ENCODE measurements at places on chromosomes 5 and 9. TPM values are rescaled to one million over a fixed set of nuclear protein-coding genes. Genes with fewer than 3 reads are reported as not detected.

ANKRD20A1 gene
- total RNA-seq: not detected

BARX1 gene
- total RNA-seq: 2.1 TPM

- no peaks in the 10 kb centered on the region for H3K36me3 ChIP-seq
- H3K27me3 ChIP-seq: peaks cover 24% of the 10 kb centered on the region
- H3K4me1 ChIP-seq: peaks cover 7% of the 10 kb centered on the region
- DNase-seq: no peak
- H3K4me3 ChIP-seq: no peak overlapping the region
- H3K27ac ChIP-seq: no peak overlapping the region
Observed at GRCh38 chr5:139749242-139749641, 46.4 kb upstream of the PSD2 start.

- no peaks in the 10 kb centered on the region for H3K4me1 ChIP-seq
- DNase-seq: no peak
- no peaks in the 10 kb centered on the region for H3K36me3 ChIP-seq
Observed at GRCh38 chr9:80107931-80108660, 536.3 kb downstream of the TLE4 start.

CER1 gene
- 3.4 TPM for total RNA-seq

GRCh38 chr9:99307851-99308250, 85.8 kb downstream of the SEC61B start:
- no peak overlapping the region for H3K27ac ChIP-seq
- H3K36me3 ChIP-seq: no peaks in the 10 kb centered on the region
- H3K4me3 ChIP-seq: no peak overlapping the region
- no peaks in the 10 kb centered on the region for H3K27me3 ChIP-seq
- no peaks in the 10 kb centered on the region for H3K4me1 ChIP-seq
- DNase-seq: no peak

Measured in H1 (cell line).